Cardiac atrium fibroblast (primary cell): ENCODE measurements at places on chromosomes 5 and 9. TPM values are rescaled to one million over a fixed set of nuclear protein-coding genes. Genes with fewer than 3 reads are reported as not detected.

The SV2C gene
- not detected in 2 replicates for total RNA-seq

The SUSD3 gene
- 1.1 and 2.0 TPM in 2 replicates for total RNA-seq

The TAF11L5 gene
- not detected in 2 replicates for total RNA-seq

The IRX2 gene
- 0.72 and 3.2 TPM in 2 replicates for total RNA-seq

The LSM11 gene
- total RNA-seq: 3.6 and 3.7 TPM in 2 replicates

The PRRX2 gene
- total RNA-seq: 2.2 and 8.3 TPM in 2 replicates

The ORM1 gene
- not detected in 2 replicates for total RNA-seq

The SHC3 gene
- 7.8 and 25.1 TPM in 2 replicates for total RNA-seq

The NAA35 gene
- total RNA-seq: 12.0 and 26.5 TPM in 2 replicates

The PCDHGA5 gene
- total RNA-seq: 0.32 and 2.2 TPM in 2 replicates

The CARTPT gene
- total RNA-seq: not detected in 2 replicates

The NMRK1 gene
- total RNA-seq: 17.8 and 23.6 TPM in 2 replicates

The TJP2 gene
- 52.0 and 57.6 TPM in 2 replicates for total RNA-seq

The CA9 gene
- total RNA-seq: 8.3 and 8.8 TPM in 2 replicates

The SNX24 gene
- 13.4 and 24.6 TPM in 2 replicates for total RNA-seq

The SHOC1 gene
- total RNA-seq: not detected in 2 replicates

The NUTM2G gene
- not detected in 2 replicates for total RNA-seq

The ZBTB5 gene
- total RNA-seq: 7.5 and 9.4 TPM in 2 replicates

The RBM27 gene
- total RNA-seq: 6.5 and 10.9 TPM in 2 replicates

The IL9 gene
- not detected in 2 replicates for total RNA-seq

The NRARP gene
- total RNA-seq: 0.18 and 1.9 TPM in 2 replicates
